ENCODE measurements at places on chromosomes 7 and 10. TPM values are rescaled to one million over a fixed set of nuclear protein-coding genes. Genes with fewer than 3 reads are reported as not detected.

DNA sequence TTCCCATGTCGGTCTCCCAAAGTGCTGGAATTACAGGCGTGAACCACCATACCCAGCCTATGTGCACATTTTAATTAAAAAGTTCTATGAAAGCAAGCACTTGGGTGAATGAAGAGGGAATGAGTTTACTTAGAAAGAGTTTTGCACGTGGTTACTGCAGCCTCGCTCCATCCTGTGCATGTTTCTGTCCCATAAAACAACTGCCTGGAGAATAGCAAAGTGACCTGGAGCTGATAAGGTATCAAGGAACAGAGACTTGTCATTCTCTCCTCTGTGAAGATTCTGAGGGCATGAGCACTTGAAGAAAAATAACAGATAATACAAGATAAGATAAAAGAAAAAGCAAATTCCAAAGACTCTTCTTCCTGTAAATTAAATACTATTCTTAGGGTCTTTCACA lies 112.2 kb upstream of the JCAD start:
- no peak for DNase-seq

DNA sequence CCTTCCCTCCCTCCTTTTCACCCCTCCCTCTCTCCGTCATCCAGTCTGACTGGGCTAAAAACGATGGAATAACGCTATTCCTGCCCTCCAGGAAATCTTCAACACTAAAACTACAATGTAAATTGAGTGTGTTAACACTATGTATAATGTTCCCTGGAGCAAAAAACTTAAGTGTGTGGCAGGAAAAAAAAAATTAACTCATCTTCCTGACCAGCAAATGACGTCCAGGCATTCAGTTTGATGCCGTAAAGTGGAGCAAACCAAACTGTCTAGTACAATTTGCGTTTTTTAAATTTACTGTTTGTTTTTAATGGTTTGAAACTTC lies 545 bp upstream of the MTPN start:
- no peak for DNase-seq

DNA sequence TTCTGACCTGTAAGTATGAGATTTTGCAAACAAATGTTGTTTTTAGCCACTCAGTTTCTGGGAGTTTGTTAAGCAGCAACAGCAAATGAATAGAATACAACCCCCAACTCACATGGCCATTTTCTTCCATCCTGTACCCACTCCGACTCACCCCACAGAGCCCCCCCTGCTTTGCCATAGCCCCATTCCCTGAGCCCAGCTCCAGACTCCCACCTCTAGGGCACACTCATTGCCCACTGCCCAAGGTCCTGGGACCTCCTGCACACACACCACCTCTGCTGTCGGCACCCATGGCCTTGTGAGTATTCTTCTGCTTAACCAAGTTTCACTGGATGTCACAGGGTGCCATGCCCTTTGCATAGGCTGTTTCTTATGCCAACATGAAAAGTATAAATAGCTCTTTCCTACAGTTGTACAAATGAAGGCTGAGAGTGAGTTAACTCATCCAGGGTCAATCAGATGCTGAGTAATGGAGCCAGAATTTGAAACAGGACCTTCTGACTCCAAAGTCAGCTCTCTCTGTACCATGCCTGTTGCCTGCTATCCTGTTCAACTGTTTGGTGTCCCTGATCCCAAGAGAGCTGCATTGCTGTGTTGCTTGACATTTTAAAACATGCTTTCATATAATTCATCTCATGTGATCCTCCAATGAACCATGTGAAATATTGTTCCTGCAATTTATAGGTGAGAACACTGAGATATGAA lies 367.8 kb upstream of the ZMIZ1 start:
- DNase-seq = no peak

DNA sequence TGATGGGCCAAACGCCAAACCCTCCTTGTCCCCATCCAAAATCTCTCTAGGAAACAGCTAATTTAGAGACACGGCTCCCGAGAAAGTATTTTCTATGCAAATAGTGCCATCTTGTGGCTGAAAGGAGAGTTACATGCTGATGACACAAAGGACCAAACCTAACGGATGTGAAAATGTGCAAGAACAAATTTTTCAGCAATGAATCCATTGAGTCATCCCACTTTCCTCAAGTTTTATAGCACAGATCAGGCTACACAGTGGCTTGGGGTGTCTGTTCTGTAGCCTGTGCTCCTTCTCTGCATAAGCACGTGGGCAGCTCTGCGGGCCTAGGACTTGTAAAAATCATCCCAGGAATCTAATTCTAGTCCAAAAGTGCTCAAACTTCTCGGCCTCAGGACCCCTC lies 154.8 kb upstream of the PRR15 start:
- no peak for DNase-seq

GRCh38 chr7:13886356-13886755 lies 103.1 kb downstream of the ETV1 start:
- no peak for DNase-seq

DNA sequence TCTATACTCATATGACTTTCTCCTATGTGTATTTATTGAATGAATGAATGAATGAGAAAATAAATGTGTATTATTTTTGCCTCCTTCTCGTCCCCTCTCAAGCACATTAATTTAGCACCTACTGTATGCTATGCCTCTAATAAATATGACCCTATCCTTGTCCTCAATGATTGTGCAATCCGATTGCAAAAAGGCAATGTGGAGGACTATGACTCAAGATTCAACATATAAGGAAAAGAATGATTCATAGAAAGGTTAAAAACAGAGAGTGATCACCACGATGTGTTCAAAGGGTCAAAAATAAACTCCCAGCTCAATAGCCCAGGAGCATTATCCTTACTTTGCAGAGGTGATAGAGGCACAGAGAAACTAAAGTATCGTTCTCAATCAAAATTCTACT lies 322.8 kb upstream of the SORCS1 start:
- DNase-seq = no peak

GRCh38 chr7:25615003-25615402 lies 386.7 kb upstream of the NPVF start:
- DNase-seq = no peak

DNA sequence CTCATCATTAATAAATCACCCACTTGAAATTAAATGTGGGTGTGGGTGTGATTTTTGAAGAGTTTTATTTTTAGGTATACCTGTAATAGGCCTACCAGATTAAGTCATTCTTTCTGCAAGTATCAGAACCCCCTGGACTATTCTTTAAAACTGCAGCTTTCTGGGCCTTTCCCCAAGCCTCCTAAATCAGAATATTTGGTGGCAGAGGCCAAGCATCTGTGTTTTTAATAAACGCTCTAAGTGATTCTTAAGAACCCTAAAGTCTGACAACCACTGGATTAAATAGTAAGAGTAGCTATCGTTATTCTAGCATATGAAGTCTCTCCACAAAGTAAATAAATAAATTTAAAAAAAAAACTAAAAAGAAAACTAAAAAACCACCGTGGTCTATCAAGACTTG lies 703.0 kb upstream of the NRP1 start:
- DNase-seq = no peak

GRCh38 chr10:68924593-68924992 lies 23.5 kb downstream of the DDX50 start:
- DNase-seq = no peak

- no peak for DNase-seq
Measured at GRCh38 chr7:116465125-116465524, 34.4 kb upstream of the CAV2 start.

DNA sequence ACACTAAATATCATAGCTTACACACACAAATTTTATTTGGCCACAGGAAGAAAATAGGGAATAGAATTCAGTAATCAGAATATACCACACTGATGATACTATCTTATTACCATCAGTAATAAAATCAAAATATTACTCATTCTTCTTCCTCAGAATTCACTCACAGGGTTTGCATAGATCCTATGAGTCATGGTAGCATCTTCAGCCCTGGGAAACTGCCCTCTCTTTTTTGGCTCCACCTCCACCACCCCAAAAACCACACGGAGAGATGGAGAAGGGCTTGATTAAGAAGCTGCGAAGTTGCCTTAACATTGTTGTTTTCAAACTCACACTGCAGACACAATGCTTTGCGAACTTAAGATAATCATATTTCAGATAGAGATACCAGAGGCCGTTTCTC lies 154.1 kb upstream of the AHR start:
- no peak for DNase-seq

- no peak for DNase-seq
Measured at GRCh38 chr7:34299066-34299465, 359.0 kb upstream of the NPSR1 start.

- DNase-seq = peak; percentile 46
Measured at GRCh38 chr10:119896061-119896655, 3.6 kb downstream of the SEC23IP start.

GRCh38 chr10:100811261-100811660 lies 65.9 kb downstream of the PAX2 start:
- DNase-seq = no peak

DNA sequence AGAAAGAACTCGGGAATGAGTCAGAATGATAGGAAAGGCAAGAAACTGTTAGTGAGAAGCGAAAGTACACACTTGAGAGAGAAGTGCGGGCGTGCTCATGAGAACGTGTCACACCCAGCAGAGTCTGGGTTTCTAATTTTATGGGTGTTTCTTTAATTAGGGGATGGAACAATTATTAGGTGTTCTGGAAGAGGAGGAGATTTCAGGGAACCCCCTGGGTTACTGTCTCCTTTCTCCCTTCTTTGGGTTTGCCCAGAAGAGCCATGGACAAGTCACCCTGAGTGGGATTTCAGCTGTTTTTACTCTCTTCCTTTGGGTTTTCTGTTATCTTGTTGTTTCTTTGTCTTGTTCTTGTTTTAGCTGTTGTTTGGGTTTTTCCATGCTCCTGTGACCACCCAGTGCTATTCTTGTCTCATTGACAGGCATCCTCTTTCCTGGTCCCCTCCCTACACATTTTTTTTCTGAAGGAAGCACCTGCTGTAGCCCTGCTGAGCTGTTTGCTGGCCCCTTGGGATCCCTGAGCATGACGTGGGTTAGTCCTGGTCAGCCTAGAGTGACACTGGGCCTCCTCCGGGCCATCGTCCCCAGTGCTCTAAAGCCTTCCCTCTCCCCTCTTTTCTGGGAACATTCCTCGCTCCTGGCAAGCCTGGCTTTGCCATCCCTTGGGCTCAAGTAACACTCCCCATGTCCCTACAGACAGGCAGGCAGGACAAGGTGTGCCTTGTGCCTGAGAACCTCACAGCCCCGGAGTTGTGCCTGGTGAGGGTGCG lies 3.5 kb downstream of the SH2D4B start:
- DNase-seq = no peak

GRCh38 chr7:26937306-26937705 lies 72.9 kb upstream of the SKAP2 start:
- no peak for DNase-seq

DNA sequence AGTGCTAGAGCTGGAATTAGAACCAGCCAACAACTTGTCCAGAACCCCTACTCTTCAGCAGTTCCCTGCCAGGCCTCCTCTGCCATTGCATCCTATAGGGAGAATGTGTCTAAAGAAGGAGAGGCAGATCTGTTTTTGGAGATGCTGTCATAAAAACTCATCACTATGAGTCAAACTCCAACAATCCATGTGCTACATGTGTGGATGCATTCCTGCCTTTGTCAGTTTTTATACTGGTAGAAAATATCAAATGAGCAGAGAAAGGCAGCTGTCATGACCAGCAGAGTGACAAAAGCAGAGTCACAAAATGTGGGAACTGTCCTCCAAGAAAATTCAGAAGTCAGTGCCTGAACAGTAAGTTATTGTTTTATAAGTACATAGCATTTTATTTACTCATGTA lies 93.0 kb downstream of the ABLIM1 start:
- no peak for DNase-seq

- no peak for DNase-seq
Measured at GRCh38 chr10:88221010-88221973, 357.9 kb downstream of the PTEN start.

GRCh38 chr10:97117372-97117771 lies 68.4 kb downstream of the SLIT1 start:
- peak; percentile 59 for DNase-seq

DNA sequence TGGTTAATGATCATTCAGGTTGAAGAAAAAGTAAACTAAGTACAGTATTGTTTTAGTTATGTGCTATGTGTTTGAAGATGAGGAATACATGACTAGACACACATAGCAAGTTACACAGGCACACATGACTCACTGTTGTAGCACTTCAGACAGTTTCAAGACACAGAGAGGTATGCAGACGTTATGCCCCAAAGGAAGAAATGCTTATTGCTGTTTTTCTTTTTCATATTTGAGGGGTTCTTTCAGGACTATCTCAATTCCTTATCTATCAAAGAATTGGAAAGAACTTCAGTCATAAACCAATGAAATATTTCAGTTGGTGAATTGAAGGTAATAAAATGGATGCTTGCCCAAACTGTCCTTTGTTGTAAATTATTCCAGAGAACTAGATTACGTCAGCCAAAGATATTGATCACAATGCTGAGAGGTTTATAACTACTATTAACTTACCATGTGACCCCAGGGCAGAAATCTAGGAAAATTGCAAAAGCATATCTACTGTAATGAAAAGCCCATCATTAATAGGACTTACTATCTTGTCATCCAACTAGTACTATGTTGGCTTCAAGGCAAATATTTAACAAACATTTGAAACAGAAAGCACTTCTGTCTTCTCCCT lies 61.2 kb upstream of the CAPZA2 start:
- DNase-seq = no peak

DNA sequence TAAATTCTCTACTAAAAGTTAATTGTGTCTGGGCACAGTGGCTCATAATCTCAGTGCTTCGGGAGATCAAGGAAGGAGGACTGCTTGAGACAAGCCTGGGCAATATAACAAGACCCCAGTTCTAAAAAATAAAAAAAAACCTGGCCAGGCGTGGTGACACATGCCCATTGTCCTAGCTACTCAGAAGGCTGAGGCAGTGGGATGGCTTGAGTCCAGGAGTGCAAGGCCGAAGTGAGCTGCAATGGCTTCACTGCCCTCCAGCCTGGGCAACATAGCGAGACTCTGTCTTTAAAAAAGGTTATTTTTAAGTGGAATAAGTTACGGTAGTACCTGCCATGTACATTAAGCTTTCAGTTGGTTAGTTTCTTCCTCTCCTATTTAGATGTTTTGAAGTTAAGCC lies 28.9 kb downstream of the CDK14 start:
- no peak for DNase-seq

GRCh38 chr10:110883924-110884323 lies 12.2 kb downstream of the PDCD4 start:
- DNase-seq = no peak

- DNase-seq = no peak
Measured at GRCh38 chr7:83546586-83546985, 102.4 kb downstream of the SEMA3E start.

- no peak for DNase-seq
Measured at GRCh38 chr7:116445447-116446211, 53.9 kb upstream of the CAV2 start.

The PCLO gene
- total RNA-seq = 7.1 TPM

The PPP1R17 gene
- not detected for total RNA-seq

The ZNF282 gene
- 22.0 TPM for total RNA-seq

The ICA1 gene
- 41.9 TPM for total RNA-seq

The MMP21 gene
- total RNA-seq = not detected

The ZPBP gene
- total RNA-seq = not detected

The LLCFC1 gene
- not detected for total RNA-seq

The GPR37 gene
- total RNA-seq = 1.1 TPM

The TRA2A gene
- total RNA-seq = 74.6 TPM

The ADRA2A gene
- total RNA-seq = 16.2 TPM

The EBLN1 gene
- total RNA-seq = not detected

The PSTK gene
- total RNA-seq = 4.2 TPM

The CALML5 gene
- not detected for total RNA-seq

The HTR5A gene
- total RNA-seq = not detected

The CFTR gene
- 85.9 TPM for total RNA-seq

The FAM204A gene
- 79.8 TPM for total RNA-seq

The MEOX2 gene
- 1.3 TPM for total RNA-seq

The TCTN3 gene
- 20.7 TPM for total RNA-seq

The PDE6C gene
- not detected for total RNA-seq

The ACTL6B gene
- total RNA-seq = not detected

The PLXNA4 gene
- 2.7 TPM for total RNA-seq

The PIK3CG gene
- 3.1 TPM for total RNA-seq

The OR13A1 gene
- total RNA-seq = not detected

The WASHC2C gene
- 62.1 TPM for total RNA-seq

Data from mucosa of descending colon (tissue), 3 donors.